ENCODE measurements at places on chromosomes 16 and 17.

DNA sequence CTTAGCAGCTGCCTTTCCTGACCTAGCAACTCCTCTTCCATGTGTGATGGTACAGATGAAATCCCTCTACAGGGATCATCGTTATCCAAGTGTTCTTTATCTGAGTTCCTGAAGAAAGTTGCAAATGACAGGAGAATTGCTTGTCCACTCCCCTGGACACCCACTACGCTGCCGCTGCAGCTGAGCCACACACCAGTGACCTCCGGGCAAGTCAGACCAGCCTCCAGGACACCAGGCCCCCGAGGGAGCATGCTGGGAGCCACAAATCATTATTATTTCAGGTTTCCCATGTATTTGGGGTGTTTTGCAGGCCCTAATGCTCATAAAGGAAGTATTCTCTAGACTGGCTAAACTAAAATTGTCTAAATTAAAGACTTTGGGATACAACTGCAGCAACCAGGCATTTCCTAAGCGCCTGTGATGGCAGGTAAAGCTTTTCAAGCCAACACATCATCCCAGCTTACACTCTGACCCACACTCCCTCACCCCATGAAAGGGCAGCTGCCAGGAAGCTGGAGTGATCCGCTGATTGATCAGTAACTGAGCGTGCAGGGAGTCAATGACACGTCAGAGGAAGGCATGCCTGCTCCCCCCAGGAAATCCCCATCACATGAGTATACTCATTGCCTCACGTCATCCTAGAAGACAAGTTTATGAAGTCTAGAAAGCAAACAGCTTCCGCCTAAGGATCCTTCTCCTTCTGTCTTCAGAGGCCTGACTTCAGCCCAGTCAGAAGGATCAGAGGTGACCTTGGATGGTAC, 14.4 kb downstream of the FA2H start:
- DNase-seq = no peak

DNA sequence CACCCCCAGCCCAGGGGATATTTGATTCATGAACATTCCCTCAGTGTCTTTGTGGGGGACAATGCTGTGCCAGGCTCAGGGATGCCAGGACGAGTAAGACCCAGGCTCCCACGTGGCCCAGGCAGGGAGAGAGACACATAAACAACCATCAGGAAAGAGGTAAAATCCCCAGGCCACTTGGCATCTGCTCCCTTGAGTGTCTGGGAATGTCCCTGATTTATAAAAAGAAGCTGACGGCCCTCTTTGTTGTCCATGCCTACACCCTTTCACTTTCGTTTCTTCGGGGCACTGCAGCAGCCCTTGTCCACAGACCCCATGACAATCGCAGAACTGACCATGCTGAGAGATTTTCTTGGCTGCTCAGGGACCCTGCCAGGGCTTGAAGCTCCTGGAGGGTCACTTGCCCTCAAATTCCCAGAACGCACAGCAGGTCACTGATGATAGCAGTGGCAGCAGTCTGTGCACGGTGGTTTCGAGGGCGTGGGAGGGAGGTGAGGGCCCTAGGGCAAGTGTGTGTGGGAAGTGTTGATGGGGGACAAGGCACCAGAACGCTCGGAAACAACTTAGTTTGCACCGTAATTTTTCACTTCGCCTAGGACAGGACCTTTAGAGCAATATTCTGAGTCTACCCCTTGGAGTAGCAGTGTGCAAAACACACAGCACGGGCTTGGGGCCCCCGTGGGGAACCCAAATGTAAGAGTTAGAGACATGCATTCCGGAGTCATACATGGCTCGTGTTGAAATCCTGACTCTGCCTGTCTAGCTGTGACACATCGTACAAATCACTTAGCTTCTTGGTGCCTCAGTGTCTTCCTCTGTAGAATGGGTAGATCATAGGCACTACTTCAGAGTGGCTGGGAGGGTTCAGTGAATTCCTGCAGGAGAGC, 4.7 kb downstream of the NOD2 start:
- peak; percentile 33 for DNase-seq

DNA sequence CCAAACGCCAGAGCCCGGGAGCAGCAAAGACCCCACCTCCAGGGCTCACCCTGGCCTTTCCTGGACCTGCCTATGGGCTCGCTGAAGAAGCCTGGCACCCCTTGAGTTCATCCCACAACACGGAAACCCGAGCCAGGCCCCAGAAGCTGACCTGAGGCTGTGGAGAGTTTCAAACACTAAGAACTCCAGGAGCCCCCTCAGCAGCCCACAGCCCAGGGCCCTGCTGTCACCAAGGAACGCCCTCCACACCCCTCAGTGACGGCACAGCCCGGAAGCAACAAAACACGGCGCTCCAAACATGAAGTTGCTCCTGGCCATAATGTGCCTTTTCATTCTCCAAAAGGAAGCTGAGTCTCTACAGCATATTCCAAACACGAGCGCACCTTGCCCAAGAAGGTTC, 9.2 kb downstream of the SLC38A10 start:
- DNase-seq = no peak

DNA sequence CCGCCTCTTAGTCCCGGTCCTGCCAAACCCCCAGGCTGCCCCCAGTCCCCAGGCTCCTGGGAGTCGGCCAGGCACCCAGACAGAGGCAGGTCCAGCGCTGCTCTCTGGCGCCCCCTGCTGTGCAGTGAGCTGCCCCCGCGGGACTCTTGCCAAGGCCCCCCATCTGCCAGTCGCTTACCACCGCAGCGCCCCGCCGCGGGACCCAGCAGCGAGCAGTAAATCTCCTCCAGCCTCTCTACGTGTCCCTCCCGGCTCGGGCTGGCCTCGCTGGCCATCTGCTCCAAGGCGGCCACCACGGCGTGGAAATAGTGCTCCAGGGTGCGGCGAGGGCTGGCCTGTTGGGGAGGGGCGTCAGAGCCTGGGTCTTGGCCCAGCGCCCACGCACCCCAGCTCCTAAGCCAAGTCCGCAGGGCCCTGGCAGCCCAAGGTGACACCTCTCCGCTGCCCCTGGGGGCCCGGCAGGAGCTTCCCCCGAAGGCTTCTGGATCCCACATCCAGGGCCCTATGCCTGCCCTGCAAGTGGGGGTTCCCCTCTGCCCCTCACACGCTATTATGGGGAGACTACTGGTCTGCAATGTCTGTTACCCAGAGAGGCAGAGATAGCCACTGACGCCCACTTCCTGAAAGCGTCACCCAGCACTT, 33.7 kb upstream of the MFSD6L start:
- no peak for DNase-seq

DNA sequence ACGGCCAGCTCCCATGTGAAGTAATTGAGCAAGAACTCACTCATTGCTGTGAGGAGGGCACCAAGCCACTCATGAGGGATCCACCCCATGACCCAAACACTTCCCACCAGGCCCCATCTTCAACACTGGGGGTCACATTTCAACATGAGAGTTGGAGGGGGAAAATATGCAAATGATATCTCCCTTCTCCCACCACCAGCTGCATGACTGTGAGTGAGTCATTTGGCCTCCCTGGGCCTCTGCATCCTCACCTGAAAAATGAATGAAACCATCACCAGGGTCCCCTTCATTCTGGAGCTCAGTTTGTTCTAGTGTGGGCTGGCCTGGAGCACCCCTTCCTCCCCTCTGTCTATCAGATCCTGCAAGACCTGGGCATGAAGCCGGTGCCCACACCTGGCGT, 6.8 kb upstream of the MED9 start:
- DNase-seq = no peak

DNA sequence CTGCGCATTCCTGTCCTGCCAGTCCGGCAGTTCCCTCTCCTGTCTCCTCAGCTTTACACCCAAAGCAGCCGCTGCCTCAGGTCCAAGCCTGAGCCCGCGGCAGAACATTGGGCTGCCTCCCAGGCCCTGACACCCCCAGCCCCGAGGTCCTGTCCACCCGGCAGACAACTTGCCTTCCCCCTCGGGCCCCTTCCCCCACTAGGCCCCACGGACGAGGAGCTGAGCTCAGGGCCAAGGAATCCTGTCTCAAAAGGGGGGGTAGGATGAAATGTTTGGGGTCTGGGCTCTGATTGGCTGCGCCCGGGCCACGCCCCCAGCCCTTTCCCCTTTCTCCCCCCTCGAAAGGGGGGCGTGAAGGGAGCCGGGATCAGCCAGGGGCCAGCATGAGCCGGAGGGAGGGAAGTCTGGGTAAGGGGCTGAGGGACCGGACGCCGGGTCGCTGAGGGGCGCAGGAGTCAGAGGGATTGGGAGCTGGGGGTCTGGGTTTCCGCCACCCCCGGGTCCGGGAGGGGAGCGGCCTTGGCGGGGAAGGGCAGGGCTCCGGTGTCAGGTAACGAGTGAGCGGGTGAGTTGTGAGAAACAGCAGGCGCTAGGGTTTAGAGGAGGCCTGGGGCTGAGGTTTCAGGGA, at the start of gene CTF1:
CTF1 (plus strand) TSS at position 354 of the 628 bp plus-strand sequence; CDS start at position 384, 30 bp downstream.
- peak; percentile 92 for DNase-seq
